Testis (tissue), 5 donors: ENCODE measurements at places on chromosomes 6 and 20. TPM values are rescaled to one million over a fixed set of nuclear protein-coding genes. Genes with fewer than 3 reads are reported as not detected.

Gene MTRF1L
- 19.4 TPM for total RNA-seq

Gene VARS2
- total RNA-seq: 36.5 TPM

Gene DAAM2
- 66.1 TPM for total RNA-seq

Gene SLC24A3
- 3.8 TPM for total RNA-seq

Gene MEI4
- total RNA-seq: 7.3 TPM
